ENCODE measurements at places on chromosomes 1 and 21.

DNA sequence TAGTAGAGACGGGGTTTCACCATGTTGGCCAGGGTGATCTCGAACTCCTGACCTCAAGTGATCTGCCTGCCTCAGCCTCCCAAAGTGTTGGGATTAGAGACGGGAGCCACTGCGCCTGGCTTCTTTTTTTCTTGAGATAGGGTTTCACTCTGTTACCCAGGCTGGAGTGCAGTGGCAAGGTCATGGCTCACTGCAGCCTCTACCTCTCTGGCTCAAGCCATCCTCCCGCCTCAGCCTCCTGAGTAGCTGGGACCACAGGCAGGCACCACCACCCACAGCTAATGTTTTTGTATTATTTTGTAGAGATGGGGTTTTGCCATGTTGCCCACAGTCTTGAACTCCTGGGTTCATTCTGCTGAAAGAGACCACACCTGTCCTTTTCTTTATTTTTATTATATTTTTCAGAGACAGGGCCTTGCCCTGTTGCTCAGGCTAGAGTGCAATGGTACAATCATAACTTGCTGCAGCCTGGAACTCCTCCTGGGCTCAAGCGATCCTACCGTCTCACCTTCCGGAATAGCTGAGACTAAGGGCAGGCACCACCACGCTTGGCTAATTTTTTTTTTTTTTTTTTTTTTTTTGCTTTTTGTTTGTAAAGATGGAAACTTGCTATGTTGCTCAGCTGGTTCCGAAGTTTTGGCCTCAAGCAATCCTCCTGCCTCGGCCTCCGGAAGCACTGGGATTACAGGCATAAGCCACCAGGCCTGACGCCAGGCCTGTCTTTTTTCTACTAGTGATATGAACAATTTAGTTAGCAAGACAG lies 3.1 kb downstream of the LMNA start:
- no peak for DNase-seq

GRCh38 chr1:165376811-165377311 lies 20.3 kb upstream of the LMX1A start:
- DNase-seq, result no peak

- DNase-seq, result no peak
Measured at GRCh38 chr21:42373196-42373907, 7.0 kb upstream of the TFF1 start.

GRCh38 chr1:183263886-183264602 lies 78.0 kb downstream of the LAMC2 start:
- no peak for DNase-seq

- DNase-seq, result no peak
Measured at GRCh38 chr1:182552527-182552926, 36.5 kb downstream of the RNASEL start.

GRCh38 chr1:109912873-109913272 lies 2.2 kb downstream of the CSF1 start:
- no peak for DNase-seq

- no peak for DNase-seq
Measured at GRCh38 chr21:20856926-20857325, 141.3 kb upstream of the NCAM2 start.

GRCh38 chr1:13786541-13786940 lies 86.6 kb downstream of the PRDM2 start:
- DNase-seq, result no peak

DNA sequence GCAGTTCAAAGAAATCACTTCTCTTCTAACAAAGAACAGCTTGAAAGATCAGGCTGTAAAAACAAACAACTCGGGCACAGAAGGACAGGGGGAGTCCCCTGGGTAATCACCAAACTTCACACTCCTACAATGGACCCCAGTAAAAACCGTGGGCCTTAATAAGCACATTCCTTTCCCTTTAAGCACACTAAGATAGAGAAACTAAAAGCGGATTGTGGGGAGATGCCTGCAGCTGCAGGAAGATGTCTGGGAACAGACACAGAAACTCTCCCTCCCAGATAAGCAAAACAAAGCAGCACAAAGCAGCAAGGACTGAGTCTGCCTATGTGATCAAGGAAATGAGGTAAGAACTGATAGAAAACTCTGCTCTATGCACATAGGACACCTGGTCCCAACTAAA lies 37.6 kb upstream of the CTBS start:
- no peak for DNase-seq

DNA sequence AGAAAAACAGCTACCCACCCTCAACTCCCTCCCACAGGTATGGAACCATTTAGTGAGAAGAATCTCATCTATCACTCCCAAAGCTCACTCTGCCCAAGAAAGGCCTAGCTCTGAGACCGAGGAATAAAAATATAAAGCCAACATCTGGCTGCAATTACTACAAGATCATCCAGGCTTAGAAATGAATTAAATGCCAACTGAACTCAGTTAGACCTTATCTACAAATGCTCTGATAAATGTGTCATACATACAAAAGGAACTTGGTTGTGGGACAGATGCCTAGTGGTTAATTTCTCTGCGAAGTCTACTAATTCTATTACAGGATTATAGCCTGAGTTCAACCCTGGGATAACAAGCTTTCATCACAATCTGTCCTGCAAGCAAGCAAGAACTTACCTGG lies 6.7 kb downstream of the ADIPOR1 start:
- DNase-seq, result no peak

- DNase-seq, result no peak
Measured at GRCh38 chr21:33540711-33541104, 1.2 kb downstream of the GART start.

Measured in effector CD4-positive, alpha-beta T cell (primary cell).